Breast epithelium (tissue), 4 donors: ENCODE measurements at places on chromosomes 2 and 18. TPM values are rescaled to one million over a fixed set of nuclear protein-coding genes. Genes with fewer than 3 reads are reported as not detected.
A peak's percentile ranks its signal among the peaks of the same experiment; 100 is the strongest.

The RNF125 gene
- total RNA-seq: 4.5 TPM

The EVA1A gene
- 5.2 TPM for total RNA-seq

The CSRNP3 gene
- 2.0 TPM for total RNA-seq

The VAMP8 gene
- 127 TPM for total RNA-seq

The GALR1 gene
- not detected for total RNA-seq

The IL37 gene
- not detected for total RNA-seq

The COL3A1 gene
- total RNA-seq: 98.6 TPM

DNA sequence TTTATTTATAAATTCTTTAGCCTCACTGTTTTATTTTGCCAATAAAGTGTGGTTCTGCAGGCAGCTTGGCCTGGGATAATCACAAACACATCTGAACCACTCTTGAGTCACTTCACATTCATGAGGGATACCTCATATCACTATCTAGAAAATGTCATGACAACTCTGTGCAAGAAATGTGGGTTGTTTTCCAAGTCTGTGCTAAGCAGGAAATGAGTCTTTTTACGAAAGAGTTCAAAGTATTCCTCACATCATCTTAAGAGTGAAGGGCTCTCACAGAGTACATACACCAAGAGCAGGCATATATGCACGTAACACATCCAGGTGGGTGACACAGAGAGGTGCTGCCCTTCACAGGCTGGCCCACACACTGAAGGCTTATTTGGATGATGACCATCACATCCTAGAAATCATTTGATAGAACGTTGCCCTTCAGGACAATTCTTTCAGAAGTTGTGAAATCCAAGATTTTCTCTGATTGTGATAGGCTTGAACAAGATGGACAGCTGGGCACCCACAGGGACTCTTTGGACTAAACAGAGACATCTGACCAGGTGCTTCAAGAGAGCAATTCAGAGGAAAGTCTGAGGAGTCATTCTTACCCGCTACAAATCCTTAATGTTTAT is 811.1 kb upstream of the LRATD1 start:
- no peak for DNase-seq

DNA sequence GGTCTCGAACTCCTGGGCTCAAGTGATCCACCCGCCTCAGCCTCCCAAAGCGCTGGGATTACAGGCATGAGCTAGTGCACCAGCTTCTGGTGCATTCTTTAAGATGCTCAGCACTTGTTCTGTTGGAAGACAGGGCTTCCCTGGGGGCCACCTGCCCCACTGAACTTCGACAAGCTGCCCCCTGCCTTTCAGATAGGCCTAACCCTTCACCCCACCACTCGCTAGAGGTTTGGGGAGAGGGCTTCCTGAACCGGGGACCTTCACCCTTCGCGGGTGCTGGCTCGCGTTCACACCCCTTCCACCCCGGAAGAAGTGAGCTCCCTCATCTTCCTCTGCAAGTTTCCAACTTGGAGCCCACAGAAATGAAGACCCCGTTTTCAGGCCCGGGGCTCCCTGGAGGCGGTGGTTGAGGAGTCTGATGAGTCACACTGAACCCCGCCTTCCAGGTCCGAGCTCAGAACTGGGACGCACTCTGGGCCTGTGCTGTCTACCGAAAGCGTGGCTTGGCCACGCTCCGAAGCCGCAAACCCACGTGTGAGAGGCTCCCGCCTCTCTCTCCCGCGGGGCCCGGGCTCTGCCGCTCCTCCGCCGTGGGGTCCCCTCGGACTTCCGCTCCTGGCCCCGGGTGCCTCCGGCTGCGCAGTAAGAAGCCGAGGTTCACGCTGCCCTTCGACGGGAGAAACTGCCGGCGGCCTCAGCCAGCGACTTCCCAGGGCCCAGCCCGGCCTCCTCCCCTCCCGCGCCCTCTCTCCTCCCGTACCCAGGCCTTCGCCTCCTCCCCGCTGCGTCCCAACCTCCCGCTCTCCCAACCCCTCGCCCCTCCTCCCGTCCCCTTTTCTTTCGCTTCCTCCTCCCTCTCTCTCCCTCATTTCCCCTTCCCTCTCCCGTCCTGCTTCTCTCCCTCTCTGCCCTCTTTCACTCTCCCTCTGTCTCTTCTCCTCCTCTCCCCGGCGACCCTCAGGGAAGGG is 47.5 kb upstream of the SP3 start:
- DNase-seq: peak; percentile 82

- DNase-seq: no peak
Measured at GRCh38 chr2:3241971-3242746, 135.5 kb downstream of the EIPR1 start.

DNA sequence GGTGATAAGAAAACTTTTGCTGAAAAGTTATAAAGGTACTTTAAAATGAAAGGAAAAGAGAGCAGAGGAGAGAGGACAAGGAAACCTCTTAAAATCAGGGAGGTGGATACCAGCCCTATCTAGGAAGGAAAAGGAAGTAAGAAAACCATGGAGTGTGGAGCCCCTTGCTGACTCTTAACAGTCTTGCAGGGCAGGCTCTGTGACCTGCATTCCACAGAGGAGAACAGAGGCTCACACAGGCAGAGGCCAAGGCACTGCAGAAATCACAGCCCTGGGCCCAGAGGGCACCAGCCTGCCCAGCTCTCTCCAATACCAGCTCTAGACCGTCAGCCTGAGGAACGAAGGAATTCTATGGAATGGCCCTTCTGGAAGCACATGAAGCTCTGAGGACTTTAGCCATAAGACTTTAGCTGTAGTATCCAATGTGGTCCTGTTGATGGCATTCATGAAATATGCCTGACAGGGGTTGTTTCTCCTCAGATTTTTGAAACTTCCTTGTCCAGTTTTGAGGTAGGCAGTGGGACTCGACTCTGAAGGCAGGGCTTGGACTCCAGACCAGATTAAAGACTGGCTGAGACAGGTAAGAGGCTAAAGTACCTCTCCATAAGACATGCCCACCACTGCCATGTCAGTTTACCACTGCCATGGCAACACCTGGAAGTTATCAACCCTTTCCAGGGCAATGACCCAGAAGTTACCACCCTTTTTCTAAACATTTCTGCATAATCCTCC is 216.3 kb downstream of the ANAPC1 start:
- DNase-seq: no peak

DNA sequence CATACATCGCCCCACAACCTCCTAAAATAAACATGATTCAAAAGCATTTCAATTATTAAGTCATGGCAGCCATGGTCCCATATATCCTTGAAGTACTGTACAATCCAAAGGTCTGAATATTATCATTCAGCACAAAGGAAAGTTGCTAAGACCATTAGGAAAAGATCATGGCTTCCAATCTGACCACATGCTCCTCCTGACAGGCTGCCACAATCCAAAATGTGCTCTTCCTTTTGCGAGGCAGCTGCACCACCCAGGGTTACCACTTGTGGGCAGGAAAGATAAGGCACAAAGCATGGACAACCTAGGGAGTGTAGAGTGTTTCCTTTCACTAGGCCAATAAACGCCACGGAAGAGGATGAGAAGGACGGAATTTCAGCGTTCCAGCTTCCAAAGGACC is 5.4 kb downstream of the BOLA3 start:
- no peak for DNase-seq

GRCh38 chr2:194346193-194346592 is 1310.8 kb upstream of the SLC39A10 start:
- no peak for DNase-seq

- no peak for DNase-seq
Measured at GRCh38 chr2:223090039-223090438, 38.0 kb downstream of the KCNE4 start.

- no peak for DNase-seq
Measured at GRCh38 chr2:158529379-158530259, 72.9 kb downstream of the PKP4 start.

DNA sequence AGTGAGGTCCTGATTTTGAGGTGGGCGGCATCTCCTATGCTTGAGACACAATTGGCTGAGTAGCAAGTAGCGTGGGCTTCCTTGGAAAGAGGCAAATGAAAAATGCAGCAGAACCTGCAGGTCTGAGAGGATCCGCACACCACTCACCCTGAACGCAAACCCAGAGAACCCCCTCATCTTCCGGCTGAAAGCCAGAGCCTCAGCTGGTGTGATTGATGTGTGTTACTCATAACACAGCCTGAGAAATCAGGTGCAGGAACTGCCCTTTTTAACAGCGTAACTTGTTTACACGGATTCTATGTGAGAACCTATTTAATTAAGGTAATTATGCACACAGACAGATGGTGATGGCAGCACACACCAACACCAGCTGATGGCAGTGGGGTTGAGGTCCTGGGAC is 123.4 kb downstream of the MRO start:
- no peak for DNase-seq

DNA sequence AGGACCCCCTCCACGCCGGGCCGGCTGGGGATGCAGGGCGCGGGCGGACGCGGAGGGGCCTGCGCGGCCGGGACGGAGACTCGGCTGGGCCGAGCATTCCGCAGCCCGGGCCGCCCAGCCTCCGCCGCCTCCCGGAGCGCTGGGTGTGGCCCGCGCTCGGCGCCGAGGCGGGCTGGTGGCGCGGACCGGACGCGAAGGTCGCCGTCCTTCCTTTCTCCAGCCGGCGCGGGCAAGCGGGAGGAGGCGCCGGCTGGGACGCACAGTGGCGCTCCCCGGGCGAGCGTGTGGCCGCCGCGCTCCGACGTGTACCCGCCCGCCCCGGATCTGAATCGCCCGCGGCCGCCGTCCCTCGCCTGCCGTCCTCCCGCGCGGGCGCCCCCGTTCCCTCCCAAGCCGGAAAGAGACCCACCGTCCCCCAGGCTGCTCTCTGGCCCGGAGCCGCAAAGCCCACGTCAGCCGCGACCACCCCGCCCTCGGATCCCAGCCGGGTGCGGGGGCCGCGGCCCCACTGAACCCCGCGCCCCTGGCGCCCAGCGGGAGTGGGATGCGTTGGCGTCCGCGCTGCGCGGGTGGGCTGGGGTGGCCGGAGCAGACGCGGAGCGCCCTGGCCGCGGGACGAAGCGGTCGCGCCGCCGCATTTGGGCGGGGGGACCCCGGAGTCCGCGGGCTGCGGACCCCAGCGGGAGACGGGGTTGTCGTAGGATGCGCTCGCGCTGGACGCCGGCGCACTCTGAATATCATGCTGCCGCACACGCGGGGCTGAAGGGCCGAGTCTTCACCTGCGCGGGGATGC is 634 bp downstream of the SPATS2L start:
- DNase-seq: no peak

DNA sequence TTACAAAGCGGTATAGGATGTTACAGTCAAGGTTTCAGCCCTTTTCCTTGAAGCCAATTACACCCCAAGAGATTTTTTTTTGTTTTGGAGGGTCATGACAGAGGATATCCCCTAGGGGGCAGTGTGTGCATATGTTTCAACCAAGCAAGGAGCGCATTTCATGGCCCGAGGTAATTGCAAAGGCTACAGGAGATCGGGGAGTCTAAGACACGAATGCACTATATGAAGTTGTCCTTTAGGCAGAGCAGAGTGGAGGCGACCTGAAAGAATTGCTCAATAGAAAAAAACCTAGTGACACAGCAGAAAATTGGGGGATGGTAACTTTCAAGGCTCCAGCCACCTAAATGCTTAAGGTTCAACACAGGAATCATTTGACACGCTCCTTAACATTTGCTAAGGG is 219.8 kb upstream of the PARD3B start:
- no peak for DNase-seq

GRCh38 chr2:191318729-191319078 is 73.5 kb downstream of the MYO1B start:
- DNase-seq: no peak

DNA sequence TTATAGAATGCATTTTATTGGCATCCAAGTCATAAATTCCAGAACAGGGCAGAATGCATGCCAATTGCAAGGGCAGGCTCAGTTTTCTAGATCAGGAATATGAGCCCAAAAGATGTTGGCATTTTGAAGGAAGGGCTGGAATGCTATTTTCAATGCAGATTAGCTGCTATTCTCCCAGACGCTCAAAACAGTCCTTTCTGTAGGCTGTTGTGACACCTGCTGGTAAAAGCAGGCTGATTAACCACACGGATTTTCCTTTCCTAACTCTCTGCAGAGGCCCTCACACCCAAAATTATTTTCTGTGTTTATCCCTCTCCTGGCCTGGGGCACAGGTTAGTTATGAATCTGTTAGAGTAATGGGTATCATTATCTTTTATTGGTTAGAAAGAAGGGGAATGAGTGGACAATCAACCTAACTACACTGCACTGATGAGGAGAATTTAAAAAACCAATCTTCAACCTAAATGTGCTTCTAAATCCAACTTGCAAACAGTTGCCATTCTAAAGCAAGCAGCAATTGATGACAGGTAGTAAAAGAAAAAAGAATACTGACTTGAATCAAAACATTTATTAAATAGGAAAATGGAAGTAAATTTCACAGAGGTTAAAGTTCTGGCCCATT is 94.0 kb downstream of the PLA2R1 start:
- DNase-seq: no peak
